Esophagus squamous epithelium (tissue), 5 donors: ENCODE measurements at places on chromosomes 2 and 18.

- DNase-seq, result no peak
These were observed 19.0 kb upstream of the NPAS2 start for GRCh38 chr2:100800915-100801314.

DNA sequence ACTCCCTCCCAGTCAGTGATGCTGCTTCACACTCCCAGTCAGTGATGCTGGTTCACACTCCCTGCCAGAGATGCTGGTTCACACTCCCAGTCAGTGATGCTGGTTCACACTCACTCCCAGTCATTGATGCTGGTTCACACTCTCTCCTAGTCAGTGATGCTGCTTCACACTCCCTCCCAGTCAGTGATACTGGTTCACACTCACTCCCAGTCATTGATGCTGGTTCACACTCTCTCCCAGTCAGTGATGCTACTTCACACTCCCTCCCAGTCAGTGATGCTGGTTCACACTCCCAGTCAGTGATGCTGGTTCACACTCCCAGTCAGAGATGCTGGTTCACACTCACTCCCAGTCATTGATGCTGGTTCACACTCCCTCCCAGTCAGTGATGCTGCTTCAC is 34.3 kb upstream of the KCNG2 start:
- DNase-seq, result no peak

DNA sequence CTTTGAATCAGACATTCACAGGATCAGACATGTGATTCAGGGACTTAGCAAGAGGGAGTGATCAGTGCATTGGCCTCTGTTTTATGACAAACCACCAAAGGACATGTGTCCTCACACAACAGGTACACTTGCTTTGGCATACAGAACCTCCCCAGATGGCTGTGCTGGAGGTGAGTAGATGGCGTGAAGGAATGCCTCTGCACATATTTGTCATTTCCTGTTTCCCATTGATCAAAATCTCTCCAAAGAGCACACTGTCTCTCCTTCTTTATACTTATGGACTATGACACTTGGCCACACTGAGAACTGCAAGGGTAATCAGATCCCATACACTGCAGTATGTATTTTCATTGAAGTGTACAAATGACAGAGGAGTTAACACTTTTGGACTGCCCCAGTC is 927.6 kb downstream of the TSN start:
- no peak for DNase-seq

GRCh38 chr18:48711651-48712486 is 173.0 kb downstream of the CTIF start:
- DNase-seq, result no peak

DNA sequence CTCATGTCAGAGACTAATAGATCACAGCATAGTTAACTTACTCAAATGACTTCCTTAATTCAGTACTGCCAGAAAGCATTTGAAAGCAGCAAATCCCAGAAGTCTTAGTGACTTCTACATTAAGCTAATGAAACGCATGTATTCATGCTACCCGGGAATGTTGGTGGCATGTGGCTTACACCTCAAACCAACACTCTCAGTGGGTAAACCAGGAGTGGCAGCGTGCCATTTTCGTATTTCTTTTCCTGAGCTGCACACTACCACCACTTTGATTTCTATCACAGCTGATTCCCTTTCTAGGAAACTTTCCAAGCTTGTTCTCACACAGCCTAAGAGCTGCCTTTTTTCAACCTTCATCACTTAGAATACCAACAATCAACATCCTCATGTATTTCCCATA is 646.6 kb downstream of the NRXN1 start:
- DNase-seq, result no peak

- DNase-seq, result no peak
These were observed 34.1 kb downstream of the NHEJ1 start for GRCh38 chr2:219126555-219126954.

DNA sequence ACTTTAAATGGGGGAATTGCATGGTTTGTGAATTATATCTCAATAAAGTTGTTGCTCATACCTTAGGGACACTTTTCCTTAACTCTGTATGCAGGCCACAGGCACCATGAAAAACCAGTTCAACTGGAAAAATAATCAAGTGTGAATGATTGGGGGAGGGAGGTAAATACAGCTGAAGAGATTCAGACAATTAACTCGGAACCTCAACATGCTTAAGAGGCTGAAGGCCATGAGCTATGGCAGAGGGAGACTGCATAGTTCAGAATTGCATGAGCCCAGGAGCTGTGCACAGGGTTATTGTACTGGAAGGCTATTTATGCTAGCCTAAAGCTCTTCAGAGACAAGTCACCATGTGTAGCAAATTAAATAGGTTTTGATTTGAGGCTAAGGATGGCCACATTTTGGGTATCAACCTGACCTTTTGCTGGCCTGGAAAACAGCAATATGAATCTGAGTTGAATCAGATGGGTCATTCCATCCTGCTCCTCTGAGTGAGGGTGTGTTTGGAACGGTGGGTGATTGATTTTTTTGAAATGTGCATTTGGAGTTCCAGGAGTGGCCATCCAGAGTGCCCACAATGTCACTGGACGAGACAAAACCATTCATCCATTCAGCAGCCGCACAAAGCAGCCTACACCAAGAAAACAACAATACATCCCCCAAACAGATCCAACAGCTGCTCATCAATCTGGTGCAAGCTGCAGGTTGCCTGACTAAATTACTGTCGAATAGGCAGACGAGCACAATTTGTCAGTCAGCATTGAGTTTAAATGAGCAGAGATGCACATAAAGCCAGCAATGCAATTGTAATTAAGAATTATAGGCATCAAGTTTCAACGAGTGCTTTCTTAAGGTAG is 42.5 kb downstream of the HRH4 start:
- DNase-seq, result no peak

DNA sequence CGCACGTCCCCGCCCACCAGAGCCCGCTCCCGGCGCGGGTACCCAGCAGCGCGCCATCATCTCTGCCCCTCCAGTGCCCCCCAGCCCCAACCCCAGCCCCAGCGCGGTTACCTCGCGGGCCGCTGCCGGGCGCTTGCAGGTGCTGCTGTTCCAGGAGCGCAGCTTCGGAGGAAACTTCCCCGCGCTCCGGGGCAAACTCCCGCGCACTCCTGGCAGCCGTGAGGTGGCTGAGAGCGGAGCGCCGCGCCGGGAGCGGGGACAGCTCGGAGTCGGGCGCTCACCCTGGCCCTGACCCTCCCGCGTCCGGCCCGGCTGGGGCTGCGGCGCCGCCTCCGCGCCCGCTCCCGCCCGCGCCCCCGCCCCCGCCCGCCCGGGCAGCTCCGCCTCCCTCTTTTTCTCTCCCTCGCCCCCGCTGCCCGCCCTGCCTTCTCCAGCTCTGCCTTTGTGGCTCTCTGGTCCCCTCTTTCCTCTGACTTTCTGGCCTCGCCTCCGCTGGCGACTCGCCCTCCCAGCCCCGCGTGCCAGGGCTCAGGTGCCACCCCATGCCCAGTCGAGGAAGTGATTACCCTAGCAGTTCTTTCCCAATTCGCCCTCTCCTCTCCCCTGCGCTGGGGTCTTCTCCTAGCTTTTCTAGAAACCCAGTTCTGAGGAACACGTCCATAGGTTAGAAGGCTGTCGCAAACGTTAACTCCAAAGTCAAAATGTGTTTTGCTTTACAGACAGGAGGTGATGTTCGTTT is at the start of gene CHST9:
CHST9 (minus strand) TSS at position 284 of the 739 bp plus-strand sequence. CDS start 42,499 bp downstream, outside the sequence.
- DNase-seq, result no peak

- DNase-seq, result no peak
These were observed 229.6 kb downstream of the LPIN1 start for GRCh38 chr2:11976073-11976472.

GRCh38 chr2:68190991-68191731 is 33.5 kb downstream of the PNO1 start:
- no peak for DNase-seq

DNA sequence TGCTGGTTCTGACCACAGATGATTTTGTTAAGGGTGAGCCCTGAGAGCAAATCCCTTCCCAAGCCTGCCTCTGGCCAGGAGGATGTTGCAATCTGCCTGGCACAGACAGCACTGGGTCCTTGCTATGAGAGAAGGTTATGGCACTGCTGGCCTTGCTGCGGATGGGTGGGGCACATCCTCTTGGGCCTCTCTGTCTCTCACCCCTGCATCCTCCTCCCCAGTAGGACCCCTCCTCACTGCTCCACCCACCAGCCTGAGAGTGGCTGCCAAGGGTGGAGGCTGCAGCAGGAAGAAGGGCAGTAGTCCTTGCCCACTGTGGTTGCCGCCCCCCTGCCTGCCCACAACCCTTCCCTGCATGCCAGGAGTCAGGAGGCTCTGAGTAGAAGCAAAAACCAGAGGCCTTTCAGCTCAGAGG is 180.9 kb downstream of the ZBTB7C start:
- no peak for DNase-seq

DNA sequence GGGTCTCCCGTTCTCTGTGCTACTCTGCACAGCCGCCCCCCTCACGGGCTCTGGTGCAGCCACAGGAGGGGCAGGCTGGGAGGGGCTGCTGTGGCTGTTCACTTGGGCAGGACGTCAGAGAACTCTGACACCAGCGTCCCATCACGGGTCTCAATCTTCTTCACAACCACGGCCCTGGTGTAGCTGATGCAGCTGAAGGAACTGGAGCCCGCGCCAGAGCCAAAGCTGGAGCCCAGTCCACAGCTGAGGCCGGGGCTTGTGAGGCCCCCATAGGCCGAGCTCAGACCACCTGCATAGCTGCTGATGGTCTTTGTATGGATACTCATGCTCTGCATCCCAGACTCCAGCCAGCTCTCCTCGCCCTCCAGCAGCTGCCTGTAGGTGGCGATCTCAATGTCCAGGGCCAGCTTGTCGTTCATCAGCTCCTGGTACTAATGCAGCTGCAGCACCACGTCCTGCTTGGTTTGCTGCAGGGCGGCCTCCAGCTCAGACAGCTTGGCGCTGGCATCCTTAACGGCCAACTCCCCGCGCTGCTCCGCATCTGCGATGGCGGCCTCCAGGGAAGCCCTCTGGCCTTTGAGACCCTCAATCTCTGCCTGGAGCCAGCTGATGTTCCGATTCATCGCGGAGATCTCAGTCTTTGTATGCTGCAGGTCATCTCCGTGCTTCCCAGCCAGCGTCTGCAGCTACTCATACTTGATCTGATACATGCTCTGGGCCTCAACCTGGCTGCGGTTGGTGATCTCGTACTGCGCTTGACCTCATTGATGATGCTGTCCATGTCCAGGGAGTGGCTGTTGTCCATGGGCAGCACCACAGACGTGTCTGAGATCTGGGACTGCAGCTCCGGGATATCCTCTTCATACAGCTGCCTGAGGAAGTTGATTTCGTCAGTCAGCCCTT is 7.4 kb upstream of the DUSP19 start:
- no peak for DNase-seq

- no peak for DNase-seq
These were observed 33.0 kb upstream of the CCDC150 start for GRCh38 chr2:196606516-196606915.

- no peak for DNase-seq
These were observed 6.4 kb upstream of the TRIB2 start for GRCh38 chr2:12710301-12710700.

- DNase-seq, result no peak
These were observed 112.8 kb upstream of the NABP1 start for GRCh38 chr2:191565120-191565519.

GRCh38 chr2:225494100-225494459 is 94.6 kb downstream of the NYAP2 start:
- no peak for DNase-seq

DNA sequence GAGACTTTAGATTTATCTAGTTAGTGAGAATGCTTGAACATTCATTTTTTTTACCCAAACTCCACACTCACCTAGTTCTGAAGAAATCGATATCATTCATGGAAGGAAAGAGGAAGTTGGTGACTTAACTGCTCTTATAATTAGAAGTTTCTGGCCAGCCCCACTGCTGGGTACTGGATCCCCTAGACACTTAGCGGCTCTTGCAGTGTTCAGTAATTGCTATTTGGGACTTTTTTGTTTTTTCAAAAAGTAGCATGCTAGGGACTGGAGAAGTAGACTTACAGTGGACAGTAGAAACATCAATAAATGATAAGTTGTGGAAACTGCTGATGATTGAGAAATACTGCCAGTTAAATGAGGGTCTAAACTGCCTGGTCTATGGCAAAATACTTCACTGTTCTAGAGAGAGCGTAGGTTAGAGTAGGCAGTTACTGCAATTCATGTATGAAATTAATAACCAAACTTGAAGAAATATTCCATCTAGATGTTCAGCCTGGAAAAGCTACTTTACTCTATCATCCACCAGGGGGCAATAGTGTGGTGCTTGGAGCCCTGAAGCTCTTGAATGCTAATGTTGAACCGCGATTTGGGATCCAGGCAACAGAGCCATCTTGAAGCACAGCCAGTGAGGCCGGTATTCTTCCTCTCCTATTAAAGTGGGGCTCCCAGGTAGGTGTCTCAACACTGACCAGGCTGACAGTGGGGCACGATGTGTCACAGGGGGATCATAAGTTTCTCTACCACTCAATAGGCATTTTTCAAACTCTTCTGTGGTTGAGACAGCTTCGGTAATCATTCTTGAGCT is 146.1 kb upstream of the SESTD1 start:
- DNase-seq, result no peak

DNA sequence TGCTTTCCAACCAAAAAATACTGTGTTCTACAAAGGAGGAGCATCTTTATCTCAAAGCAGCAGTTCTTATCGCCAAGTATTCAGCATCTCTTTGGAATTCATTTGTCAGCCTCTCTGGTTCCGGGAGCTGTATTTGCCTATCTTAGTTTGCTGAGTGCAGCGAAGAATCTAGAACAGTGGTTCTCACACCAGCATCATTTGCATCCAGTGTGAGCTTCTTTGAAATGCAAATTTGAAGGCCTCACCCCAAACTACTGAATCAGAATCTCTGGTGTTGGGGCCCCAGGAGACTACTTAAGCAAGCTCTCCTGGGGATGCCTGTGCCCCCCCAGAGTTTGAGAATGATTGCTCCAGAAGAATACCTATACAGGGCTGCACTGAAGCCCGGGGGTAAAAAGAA is 1.5 kb upstream of the PTPN2 start:
- no peak for DNase-seq

DNA sequence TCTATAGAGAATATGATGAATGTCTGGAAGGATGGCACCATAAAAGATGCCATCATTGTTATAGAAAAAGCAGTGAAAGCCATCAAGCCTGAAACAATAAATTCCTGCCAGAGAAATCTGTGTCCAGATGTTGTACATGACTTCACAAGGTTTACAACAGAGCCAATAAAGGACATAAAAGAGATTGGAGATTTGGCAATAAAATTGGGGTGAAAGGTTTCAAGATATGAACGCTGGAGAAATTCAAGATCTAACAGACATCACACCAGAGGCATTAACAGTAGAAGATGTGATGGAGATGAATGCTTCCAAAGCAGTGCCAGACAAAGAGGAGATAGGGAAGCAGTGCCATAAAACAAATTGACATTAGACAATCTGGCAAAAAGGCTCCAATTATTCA is 518.8 kb upstream of the ACVR2A start:
- DNase-seq, result no peak

- DNase-seq, result no peak
These were observed 184.6 kb downstream of the ZFP36L2 start for GRCh38 chr2:43041661-43042360.

- no peak for DNase-seq
These were observed 146.8 kb upstream of the MSH6 start for GRCh38 chr2:47636176-47636575.

DNA sequence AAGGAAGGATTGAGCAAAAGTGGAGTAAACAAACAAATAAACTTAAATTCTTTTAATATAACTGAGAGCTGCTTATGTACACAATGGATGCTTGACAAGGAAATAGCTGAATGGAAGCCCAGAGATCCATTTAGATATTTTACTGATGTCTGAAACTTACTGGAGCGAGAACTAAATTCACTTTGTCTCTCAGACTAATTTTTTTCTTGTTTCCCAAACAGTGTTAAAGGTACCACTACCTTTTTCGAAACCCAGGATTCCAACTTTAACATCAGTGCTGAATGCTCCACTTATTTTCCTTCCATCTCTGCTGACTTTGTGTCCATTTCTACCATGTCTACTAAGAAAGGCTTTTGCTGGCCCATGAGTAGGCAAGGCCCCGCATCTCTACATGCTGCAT is 4.0 kb downstream of the EFEMP1 start:
- no peak for DNase-seq
